ENCODE measurements at places on chromosomes 16 and 17.

GRCh38 chr17:32520104-32520701 lies 33.4 kb downstream of the CDK5R1 start:
- peak; percentile 37 for DNase-seq

GRCh38 chr17:29078183-29079045 lies 35.5 kb downstream of the PIPOX start:
- peak; percentile 35 for DNase-seq

DNA sequence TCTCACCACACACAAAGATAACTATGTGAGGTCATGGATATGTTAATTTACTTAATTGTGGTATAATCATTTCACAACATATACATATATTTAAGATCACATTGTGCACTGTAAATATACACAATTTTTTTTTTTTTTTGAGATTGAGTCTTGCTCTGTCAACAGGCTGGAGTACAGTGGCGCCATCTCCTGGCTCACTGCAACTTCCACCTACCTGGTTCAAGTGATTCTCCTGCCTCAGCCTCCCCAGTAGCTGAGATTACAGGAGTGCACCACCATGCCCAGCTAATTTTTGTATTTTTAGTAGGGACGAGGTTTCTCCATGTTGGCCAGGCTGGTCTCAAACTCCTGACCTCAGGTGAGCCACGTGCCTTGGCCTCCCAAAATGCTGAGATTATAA lies 11.5 kb upstream of the PRSS54 start:
- DNase-seq, result peak; percentile 15

GRCh38 chr16:66548068-66548467 lies 1.9 kb downstream of the TK2 start:
- no peak for DNase-seq

GRCh38 chr17:67098006-67098405 lies 53.7 kb downstream of the CACNG1 start:
- no peak for DNase-seq

DNA sequence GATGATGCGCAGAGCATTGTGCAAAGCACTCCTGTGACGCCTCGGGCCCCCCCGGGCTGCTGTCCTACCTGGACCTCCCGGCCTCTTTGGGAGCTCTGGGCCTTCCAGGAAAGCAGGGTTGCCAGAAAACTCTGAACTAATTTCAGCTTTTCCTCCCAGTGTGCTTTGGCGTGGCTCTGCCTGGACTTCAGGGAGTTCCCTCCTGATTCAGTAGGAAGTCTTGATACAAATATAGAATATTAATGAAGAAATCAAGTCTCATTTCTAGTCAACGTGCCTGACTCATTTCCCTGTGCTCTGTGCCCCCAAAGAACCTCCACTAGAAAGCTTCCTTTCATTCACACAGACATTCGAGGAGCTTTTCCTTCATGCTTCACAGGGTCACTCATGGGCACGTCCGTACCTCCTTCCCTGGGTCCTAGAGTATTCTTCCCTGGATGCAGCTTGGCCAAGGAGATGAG lies 84.0 kb upstream of the NOL11 start:
- no peak for DNase-seq

- peak; percentile 96 for DNase-seq
These were observed 242.6 kb upstream of the CIBAR2 start for GRCh38 chr16:85354686-85355514.

- no peak for DNase-seq
These were observed 9.5 kb downstream of the SLC6A4 start for GRCh38 chr17:30225919-30226553.

DNA sequence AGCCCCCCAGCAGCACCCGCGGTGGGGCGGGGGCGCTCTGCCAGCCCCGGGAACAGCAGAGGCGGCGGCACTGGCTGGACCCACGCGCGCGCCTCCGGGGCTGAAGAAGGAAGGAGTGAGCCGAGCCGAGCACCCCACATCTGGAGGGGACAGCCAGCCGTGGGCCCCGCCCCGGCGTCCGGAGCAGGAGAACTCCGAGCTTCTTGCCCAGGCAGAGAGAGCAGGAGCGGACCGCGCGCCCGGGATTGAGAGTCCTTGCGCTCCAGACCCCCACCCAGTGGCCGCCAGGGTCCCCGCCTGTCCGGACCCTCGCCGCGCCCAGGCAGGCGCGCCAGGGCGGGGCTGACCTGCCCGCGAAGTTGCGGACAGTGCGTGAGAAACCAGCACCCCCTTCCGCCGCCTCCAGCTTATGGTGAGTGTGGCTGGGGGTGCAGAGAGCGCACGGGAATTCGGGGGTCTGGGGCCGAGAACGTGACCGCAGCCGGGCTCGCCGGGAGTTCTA lies 921.9 kb upstream of the EEF2KMT start:
- no peak for DNase-seq

DNA sequence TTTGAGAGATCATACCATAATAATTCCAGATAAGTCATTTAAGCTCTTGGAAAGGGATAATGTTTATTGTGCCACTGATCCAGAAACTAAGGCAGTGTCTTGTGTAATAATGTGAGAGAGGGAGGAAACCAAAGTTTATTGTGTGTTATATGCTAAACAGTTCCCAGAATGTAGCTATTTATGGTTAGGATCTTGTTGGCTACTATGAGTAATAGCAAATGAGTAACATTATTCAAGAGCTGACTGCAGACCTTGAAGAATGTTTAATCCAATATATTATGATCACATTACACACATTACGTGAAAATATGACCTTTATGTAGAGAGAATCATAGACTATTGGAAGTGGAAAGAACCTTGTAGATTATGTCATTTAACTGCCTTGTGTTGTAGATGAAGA lies 139.5 kb downstream of the BCAS3 start:
- DNase-seq, result peak; percentile 72

- DNase-seq, result peak; percentile 70
These were observed 701 bp upstream of the MRC2 start for GRCh38 chr17:62626719-62627218.

DNA sequence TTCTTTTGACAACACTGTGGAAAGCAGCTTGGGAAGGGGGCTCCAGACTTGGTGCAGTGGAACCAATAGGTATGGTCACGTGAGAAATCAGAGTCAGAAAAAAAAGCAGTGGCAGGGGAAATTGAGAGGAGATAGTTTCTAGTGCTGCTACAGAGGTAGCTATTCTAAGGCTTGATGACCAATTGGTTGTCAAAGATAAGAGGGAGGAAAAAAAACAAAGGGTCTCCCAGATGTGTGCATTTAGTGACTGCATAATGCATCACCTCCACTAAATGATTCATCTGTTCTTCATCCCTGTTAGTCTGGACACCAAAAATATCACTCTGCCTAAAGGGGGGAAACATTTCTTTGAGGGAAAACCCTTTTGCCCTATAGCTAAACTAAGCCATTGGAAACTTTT lies 56.5 kb downstream of the PIGL start:
- no peak for DNase-seq

- no peak for DNase-seq
These were observed 1.4 kb downstream of the PLD6 start for GRCh38 chr17:17204635-17205231.

GRCh38 chr17:29612094-29612403 lies 10.7 kb downstream of the CORO6 start:
- DNase-seq, result no peak

- DNase-seq, result no peak
These were observed 18.7 kb downstream of the TNS4 start for GRCh38 chr17:40482722-40483121.

DNA sequence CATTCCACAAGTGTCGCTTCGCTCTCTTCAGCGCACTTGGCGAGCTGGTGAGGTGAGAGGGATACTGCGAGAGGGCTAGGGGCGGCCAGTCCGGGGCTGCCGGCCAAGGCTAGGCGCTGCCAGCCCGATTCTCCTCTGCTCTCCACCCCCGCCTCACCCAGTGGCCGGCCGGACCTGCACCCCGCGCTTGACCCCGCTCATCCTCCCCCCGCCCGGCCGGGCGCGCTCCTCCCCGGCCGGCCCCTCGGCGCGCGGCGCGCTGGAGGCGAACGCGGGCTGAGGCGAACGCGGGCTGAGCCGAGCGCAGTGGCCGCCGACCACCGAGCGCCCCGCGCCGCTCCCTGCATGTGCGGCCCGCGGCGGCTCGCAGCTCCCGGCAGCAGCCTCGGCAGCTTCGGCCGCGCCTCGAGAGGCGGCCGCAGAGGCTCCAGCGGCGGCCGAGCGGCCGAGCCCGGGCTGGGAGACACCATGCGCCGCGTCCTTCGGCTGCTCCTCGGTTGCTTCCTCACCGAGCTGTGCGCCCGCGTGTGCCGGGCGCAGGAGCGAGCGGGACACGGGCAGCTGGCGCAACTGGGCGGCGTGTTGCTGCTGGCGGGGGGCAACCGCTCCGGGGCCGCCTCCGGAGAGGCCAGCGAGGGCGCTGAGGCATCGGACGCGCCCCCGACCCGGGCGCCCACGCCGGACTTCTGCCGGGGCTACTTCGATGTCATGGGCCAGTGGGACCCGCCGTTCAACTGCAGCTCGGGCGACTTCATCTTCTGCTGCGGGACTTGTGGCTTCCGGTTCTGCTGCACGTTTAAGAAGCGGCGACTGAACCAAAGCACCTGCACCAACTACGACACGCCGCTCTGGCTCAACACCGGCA lies at the start of gene SHISA9:
TSS of gene SHISA9 (plus strand) at position 2 of the 865 bp plus-strand sequence.
- DNase-seq, result no peak

- DNase-seq, result no peak
These were observed 180.6 kb downstream of the FOXL1 start for GRCh38 chr16:86758932-86759331.

- no peak for DNase-seq
These were observed 288.3 kb upstream of the TNRC6C start for GRCh38 chr17:77670173-77670572.

DNA sequence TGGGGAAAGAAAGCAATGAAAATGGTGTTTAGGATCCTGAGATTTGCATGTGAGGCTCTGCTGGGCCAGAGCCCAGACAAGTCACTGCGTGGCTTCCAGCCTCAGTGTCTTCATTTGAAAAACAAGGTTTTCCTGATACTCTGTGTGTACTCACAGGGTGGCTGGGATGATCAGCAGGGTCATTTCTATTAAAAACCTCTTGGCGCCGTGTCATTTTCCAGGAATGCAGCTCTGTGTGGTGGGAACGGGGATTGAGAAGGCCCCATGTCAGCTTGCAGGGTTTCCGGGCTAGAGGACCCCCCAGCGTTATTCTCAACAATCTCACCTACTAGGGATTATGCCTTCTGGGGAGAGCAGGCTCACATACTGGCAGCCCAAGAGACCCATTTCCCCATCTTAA lies 73.5 kb downstream of the FOXL1 start:
- DNase-seq, result peak; percentile 86

GRCh38 chr16:27515874-27516353 lies 33.8 kb downstream of the GTF3C1 start:
- DNase-seq, result peak; percentile 11

- DNase-seq, result no peak
These were observed 31.2 kb downstream of the NSMCE1 start for GRCh38 chr16:27237219-27238015.

GRCh38 chr16:1026784-1027500 lies 45.4 kb downstream of the SOX8 start:
- no peak for DNase-seq

- DNase-seq, result no peak
These were observed 90.5 kb downstream of the PRKCA start for GRCh38 chr17:66392783-66393437.

GRCh38 chr16:67111951-67112444 lies 2.3 kb downstream of the PHAF1 start:
- no peak for DNase-seq

Data from fibroblast of skin of scalp (primary cell).